ENCODE measurements at places on chromosomes 16 and 17.

DNA sequence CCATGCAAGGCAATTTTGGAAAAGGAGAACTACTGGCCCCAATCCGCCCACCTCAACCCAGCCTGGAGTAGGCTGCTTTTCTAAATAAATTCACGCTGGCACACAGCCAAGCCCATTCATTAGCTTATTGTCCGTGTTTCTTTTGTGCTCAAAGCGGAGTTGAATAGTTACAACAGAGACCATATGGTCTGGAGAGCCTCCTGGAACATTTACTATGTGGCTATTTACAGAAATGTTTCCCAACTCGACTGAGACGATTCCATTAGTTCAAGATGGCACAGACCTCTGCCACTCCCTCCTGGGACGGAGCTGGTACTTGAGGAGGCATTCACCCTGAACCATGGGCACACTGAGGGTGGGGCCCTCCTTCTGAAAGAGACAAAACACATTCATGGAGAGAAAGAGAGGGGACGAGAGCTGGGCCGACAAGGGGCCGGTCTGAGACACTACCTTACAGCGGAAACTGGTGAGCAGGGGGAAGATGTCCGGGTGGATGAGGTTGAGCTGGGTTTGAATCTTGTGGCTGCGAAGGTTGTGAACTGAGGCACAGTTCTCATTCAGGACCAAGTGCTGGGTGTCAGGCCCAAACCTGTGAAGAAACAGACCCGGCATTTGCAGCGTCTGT lies 15.7 kb downstream of the ELAC2 start:
- DNase-seq, result no peak

DNA sequence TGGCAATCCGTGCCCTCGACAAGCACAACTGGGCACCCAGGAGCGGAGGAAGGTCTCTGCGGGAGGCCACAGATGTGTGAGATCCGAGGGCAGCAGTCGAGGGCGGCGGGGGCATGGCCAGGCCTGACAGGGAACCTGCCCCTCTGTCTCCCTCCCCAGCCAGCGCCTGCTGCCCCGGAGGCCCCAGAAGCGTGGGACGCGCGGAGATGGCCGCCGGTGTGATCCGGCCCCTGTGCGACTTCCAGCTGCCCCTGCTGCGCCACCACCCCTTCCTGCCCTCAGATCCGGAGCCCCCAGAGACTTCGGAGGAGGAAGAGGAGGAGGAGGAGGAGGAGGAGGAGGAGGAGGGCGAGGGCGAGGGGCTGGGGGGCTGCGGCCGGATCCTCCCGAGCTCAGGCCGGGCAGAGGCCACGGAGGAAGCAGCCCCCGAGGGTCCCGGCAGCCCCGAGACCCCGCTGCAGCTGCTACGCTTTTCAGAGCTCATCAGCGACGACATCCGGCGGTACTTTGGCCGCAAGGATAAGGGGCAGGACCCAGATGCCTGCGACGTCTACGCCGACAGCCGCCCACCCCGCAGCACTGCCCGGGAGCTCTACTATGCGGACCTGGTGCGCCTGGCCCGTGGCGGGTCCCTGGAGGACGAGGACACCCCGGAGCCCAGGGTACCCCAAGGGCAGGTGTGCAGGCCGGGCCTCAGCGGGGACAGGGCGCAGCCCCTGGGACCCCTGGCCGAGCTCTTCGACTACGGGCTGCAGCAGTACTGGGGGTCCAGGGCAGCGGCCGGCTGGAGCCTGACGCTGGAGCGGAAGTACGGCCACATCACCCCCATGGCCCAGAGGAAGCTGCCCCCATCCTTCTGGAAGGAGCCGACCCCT lies 1.7 kb downstream of the PERCC1 start:
- peak; percentile 20 for DNase-seq

DNA sequence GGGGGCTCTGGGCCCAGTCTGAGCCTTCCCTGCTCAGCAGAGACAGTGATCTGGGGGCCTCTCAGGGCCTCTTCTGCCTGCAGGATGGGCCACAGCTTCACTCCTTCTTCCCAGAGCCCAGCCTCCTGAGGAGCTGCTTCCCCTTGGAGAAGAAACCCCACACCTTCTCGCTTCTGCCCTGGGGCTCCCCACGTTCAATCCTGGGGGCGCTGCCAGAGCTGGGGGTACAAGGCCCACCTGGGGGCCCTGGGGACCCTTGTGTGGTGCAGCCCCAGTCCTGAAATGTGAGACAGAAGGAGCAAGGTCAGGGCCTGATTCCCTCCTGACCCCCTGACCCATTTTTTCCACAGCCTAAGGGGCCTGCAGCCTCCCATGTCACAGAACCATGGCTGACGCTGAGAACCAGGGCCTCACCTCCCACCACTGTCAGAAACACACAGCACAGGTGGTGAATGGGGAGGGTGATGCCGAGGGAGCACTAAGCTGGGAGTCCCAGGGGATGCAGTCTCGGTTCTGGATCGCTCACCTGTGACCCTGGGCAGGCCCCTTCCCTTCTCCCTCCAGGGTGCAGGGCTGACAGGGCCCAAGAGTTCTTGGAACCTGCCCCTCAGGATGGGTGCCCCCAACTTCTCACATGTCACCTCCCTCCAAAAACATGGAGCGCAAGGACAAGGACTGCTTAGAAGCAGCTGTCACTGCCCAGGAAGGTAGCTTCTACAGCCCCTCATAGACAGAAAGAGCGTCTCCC lies 21.6 kb upstream of the MPO start:
- no peak for DNase-seq

GRCh38 chr17:16327018-16327417 lies 26.3 kb downstream of the CENPV start:
- DNase-seq, result no peak

GRCh38 chr17:61368049-61368831 lies 31.4 kb upstream of the TBX2 start:
- DNase-seq, result no peak

DNA sequence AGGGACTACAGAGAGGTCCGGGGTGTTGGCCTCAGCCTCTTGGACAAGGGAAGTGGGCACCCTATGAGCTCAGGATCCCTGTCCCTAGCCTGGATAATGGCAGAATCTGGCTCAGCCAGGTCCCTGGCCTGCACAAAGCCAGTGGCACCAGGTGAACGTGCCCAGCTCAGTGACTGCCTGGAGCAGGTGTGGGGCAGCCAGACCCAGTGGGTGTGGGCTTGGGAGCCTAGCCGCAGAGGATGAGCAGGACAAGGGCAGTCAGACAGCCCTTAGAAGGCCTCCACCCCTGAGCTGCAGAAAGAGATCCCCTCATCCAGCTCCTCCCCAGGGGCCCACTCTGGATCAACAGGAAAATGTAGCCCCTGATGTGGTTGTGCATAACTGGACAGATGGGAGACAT lies 585.3 kb downstream of the KCNJ18 start:
- no peak for DNase-seq

DNA sequence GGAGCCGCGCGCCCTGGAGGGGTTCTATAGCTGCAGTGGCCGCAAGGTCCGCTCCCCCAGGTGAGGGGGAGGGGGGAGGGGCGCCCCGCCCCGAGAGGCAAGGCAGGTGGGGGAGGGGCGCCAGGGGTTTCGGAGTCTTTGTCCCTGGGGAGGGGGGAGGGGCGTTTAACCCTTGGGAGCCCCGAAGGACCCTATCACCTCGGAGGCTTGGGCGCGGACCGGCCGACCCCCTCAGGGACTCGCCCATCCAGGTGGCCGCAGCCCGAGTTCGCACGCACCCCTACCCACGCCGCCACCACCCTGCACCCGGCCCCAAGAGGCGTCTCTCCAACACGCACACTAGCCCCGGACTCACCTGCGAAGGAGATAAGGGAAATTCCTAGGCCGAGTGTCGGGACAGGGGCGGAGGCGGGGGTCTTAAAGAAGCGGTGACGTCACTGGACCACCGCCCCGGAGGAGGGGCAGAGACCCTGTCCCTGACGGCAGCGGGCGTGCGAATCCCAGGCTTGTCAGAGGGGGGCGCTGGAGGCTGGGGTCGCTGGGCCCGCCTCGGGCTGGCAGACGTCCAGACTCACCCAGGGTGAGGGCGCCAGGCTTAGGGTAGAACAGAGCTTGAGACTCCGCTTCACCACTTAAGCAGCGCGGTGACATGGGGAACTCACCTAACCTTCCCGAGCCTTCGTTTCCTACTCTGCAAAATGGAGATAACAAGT lies at the start of gene CLDN6:
TSS of gene CLDN6 (minus strand) at position 390 of the 713 bp plus-strand sequence. CDS start 2,162 bp downstream, outside the sequence.
- DNase-seq, result peak; percentile 60

GRCh38 chr17:13003454-13003851 lies 14.4 kb downstream of the ELAC2 start:
- DNase-seq, result no peak

- DNase-seq, result no peak
These were observed 223.6 kb downstream of the XYLT1 start for GRCh38 chr16:17246974-17247732.

GRCh38 chr16:59410451-59410850 lies 676.3 kb upstream of the GOT2 start:
- no peak for DNase-seq

DNA sequence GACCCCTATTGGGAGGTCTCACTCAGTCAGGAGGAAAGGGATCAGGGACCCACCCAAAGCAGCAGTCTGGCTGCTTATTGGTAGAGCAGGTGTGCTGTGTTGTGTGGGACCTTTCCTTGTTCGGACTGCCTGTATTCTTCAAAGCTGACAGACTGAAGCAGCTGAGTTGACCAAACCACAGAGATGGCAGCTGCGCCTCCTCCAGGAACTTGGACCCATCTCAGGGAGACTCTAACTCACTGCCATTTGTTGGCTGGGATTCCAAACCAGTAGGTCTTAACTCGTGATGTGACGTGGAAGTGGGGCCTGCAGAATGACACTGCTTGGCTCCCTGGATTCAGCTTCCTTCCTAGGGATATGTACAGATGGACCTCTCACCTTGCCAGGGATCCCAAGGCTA lies 9.6 kb upstream of the UQCRC2 start:
- no peak for DNase-seq

DNA sequence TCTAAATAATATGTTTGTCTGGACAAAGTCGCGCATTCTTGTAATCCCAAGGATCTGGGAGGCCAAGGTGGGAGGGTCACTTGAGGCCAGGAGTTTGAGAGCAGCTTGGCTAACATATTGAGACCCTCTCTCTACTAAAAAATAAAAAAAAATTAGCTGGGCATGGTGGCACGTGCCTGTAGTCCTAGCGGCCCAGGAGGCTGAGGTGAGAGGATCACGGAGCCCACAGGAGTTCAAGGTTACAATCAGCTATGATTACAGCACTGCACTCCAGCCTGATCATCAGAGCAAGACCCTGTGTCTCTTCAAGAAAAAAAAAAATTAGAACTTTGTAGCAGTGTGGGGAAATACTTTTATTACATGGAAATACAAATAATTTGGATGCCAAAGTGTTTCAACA lies 6.1 kb upstream of the CHST6 start:
- DNase-seq, result no peak

- no peak for DNase-seq
These were observed 29.7 kb downstream of the NDEL1 start for GRCh38 chr17:8465356-8465755.

- peak; percentile 62 for DNase-seq
These were observed 5.3 kb downstream of the RPL13 start for GRCh38 chr16:89565506-89566372.

Data from CD4-positive, alpha-beta T cell treated with Interleukin-17A for 4 hours (primary cell).